ENCODE measurements at places on chromosomes 6 and 20.
A peak's percentile ranks its signal among the peaks of the same experiment; 100 is the strongest.

- no peak for DNase-seq
Observed at GRCh38 chr20:54548849-54549248, 73.5 kb downstream of the DOK5 start.

DNA sequence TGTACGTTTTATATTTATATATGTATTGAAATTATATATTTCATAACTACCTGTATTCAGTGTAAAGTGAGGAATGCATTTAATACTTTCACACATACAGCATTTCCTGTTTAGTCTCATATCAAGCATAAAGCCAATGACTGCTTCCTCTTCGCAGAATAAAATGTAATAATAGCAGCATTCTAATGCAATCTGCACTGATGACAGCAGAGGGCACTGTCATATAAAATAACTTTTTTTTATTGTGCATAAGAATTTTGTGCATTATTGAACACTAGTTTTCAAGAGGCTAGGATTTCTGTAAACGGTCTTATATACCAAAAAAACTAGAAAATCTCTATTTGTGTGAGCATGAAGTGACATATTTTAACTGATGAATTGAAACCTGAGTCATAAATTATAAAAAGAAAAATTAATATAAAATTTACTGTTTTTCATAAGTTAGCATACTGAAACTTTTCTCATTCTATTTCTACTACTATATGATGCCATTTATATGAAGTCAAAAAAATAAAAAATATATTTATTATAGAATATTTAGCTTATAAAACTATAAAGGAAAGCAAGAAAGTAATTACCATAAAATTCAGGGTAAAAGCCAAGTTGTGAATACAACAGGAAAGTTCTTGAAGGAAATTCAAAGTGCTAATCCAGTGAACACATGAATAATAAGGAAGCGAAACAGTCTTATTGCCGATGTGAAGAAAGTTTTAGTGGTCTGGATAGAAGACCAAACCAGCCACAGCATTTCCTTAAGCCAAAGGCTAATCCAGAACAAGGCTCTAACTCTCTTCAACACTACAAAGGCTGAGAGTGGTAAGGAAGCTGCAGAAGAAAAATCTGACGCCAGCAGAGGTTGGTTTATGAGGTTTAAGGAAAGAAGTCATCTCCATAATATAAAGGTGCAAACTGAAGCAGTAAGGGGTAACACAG is 36.3 kb downstream of the RNF146 start:
- DNase-seq, result no peak

GRCh38 chr6:127247114-127248096 is 19.3 kb upstream of the RNF146 start:
- no peak for DNase-seq

DNA sequence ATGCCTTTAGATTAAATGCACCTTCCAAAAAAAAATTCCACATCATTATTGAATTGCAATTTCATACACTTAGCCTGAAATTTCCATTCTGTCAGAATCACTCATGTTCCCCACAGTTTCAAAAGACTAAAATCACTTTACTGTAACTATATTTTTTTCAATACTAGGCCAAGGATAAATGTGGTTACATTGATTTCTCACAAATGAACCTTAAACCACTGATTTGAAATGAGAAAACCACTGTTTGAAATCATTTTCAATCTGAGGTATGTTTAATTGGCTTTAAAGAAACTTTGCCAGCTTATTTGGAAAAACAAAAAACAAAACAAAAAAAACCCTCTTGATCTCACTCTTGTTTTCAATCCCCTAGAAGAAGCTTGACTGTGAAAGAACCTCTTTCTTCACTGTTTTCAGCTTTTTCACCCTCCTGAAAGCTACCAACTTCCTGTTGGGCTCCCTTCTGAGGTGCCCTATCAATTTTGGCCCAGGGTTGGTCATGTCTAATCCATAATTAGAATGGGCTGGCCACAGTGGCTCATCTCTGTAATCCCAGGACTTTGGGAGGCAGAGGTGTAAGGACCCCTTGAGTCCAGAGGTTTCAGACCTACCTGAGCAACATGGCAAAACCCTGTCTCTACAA is 242.5 kb downstream of the ADGRG6 start:
- no peak for DNase-seq

- DNase-seq, result no peak
Observed at GRCh38 chr6:93418408-93419303, 703 bp downstream of the EPHA7 start.

DNA sequence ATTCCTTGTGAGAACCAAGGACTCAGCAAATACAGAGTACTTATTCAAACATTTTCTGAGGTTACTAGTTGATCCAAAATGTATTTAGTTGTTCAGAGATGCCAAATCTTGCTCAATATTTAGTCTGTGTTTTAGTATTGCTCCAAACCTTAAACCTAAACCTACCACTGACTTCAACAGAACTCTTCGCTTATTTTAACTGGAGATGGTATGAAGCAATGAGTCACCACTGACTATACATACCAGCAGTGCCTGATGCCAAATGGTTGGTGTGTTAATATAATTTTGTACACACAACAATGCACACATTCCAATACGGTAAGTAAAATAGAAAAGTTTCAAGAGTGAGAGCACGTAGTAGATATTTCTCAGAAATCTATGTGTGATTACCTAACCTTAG is 1.9 kb upstream of the SPTLC3 start:
- no peak for DNase-seq

DNA sequence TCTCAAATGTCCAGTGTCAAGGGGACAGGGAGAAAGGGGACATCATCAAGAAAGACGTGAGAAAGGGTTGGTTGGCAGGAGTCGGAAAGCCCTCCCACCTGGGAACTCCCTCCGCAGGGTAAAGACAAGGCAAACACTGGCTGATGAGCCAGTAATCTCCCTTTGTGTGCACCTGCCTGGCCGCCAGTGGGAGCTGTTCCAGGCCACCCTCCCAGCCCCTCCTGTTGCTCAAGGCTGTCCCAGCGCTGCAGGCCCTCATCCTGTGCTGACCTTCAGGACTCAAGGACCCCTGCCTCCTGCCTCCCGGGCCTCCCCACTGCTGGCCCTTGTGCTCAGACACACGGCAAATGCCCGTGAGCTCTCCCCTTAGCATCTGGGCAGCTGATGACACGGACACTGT is 7.4 kb downstream of the FRMD1 start:
- DNase-seq, result no peak

DNA sequence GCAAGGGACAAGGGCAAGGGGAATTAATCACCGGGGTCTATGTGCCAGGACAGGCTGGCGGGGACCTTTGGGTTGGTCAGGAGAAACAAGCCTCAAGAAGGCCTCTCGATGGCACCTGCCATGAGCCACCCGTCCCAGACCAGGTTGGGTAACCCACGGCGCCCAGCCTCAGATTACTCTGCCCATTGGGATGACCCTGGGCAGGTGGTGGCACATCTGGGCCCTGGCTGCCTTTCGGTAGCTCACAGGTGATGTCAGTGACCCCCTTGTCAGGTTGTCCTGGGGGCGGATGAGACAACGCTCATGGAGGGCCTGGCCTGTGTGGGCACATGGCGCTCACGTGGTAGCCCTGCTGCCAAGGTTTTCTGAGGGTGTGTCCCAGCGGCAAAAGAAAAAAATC is 152.2 kb downstream of the SYCP2 start:
- DNase-seq, result peak; percentile 29

DNA sequence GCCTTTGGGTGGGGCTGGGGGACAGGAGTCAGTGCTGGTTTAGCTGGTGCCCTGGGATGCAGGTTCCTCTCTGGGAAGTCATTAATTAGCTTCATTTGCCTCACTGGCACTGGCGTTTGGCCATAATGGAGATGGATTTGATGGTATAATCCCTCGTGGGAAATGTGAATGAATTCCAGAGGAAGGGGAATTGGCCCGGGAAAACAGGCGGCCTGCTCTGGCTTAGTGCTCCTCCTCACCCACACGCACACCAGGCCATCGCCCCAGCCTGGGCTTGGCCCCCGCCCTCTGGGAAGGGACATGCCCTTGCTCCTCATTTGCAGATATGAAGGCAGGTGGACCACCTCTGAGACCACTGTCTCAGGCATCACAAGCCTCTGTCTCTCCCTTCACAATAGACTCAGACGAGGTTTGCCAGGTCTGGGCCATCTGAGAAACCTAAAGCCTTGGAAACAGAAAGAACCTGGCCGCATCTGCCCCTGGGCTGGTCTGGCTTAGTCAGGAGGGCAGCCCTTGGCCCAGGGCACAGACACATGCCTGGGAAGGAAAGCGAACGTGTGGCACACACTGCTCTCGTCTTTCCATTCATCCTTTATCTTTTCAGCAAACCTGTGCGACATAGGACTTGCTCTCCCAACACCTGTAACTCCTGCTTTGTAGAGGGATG is 199.2 kb upstream of the CDH4 start:
- no peak for DNase-seq

DNA sequence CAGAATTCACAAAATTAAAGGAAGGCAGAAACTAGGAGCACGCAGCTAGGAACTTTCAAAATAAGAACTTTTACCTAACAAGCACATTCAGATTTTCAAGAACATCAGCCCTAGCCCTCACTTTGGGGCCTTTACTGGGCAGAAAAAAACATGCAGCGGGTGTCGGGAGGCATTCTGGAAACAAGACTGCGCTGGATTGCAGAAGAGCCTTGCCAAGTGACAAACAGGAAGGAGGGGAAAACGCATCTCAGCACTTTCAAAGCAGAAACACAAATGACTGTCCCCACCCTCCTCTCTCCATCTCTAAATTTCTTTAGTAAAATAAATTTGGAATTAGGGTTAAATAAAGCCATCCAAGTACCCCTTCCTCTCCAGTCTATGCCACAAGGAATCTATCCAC is 74.6 kb upstream of the RREB1 start:
- no peak for DNase-seq

DNA sequence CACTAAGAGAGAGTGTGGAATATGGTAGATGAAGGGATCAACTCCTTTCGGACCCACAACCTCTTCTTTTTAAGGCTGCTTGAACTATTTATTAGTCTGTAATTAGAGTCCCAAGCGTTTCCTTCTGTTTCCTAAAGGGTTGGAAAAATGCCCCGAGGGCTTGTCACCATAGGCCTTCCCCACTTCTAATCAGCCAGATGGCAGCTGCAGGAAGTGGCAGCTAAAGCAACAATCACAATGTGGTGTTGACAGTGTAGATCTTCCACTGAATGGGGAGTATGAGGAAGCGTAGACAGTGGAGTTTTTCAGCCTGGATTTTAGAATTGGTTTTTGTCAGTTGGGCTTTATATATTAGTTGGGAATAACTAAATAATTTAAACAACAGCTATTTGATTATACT is 40.6 kb downstream of the SLC35D3 start:
- DNase-seq, result no peak

DNA sequence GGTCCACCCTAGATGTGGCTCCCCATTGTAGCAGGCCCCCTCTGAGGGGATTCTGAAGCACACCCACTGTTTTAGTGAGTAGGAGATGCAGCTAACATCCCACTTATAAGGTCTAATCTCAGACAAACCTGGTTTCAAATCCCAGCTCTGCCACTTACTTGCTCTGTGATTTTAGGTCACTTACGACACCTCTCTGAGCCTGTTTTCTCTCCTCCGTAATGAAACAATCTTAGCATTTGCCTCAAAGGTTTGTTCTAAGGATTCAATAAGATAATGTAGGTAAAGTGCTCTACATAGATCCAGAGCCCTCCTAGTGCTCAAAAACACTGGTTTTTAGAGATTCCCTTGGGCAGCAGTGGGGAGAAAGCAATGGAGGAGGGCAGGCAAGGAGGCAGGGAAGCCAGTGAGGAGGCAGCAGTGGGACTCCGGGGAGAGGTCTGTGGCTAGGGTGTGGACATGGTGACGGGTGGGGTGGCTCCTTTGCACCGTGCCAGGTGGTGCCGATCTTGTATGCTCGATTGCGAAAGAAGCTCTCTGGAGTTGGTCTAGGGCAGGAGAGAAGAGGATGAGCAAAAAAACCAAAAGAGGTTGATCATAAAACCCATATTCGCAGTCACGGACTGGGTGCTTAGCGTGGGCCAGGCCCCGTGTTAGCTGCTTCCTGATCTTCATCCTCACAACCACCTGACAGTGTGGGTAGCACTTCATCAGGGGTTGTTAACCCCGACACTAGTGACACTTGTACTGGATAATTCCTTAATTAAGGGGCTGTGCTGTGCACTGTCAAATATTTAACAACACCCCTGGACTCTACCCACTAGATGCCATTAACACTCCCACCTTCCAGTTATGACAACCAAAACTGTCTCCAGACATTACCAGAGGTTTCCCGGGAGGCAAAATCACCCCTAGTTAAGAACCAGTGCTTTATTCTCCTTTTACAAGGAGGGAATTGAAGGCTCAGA is 16.8 kb upstream of the PTGIS start:
- DNase-seq, result peak; percentile 72

DNA sequence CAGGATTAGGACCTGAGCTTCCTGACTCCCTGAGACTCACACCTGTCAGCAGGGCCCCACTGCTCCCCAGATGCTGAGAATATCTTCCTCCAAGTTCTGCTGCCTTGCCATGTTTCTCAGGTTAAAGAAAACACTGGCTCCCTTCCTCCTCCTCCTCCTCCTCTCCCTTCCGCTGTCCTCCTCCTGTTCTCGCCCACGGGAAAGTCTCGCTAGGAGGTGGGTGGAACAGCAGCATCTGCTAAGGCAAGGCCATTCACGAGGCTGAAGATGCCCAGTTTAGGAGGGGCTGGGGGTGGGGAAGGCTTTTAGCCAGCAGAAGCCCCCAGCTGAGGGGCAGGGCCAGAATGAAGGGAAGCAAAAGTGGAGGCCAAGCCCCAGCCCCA is 23.8 kb downstream of the KCNK15 start:
- DNase-seq, result no peak

DNA sequence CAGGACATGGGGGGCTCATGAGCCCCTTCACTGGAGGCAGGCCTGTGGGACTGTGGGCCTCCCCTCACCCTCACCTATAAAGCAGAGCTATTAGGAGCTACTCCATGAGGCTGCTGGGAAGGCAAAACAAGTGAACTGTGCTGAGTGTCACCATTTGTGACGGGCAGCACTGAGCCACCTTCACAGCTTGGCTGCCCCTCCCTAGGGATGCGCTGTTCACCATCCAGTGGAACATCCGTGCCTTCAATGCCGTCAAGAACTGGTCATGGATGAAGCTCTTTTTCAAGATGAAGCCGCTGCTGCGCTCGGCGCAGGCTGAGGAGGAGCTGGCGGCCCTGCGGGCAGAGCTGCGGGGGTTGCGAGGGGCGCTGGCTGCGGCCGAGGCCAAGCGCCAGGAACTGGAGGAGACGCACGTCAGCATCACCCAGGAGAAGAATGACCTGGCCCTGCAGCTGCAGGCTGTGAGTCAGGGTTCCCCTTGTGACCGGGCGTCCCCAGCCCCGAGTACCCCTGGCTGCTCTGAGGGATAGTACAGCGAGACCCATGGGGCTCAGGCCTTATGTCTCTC is 38.4 kb downstream of the MYH7B start:
- no peak for DNase-seq

DNA sequence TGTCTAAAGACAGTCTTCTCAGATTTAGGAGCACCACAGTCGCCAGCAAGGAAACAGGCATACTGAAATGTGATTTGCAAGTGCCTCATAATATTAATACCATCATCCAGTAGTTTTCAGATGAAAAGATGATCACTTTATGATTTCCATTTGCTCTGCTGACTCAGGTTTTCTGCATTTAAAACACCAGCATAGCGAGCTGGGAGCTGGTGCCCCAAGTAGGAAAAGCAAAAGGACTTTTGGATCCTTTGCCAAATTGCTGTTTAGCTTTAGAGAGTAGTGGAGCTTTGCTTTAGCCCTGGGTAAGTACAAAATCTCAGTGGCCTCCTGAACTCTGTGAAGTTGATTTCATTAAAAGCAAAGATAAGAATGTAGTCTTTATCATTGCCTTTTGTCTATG is 78.5 kb downstream of the JAG1 start:
- no peak for DNase-seq

Data from coronary artery (tissue), 2 donors.